Neural crest cell (in vitro differentiated cells): ENCODE measurements at places on chromosomes 12 and 14. TPM values are rescaled to one million over a fixed set of nuclear protein-coding genes. Genes with fewer than 3 reads are reported as not detected.

DNA sequence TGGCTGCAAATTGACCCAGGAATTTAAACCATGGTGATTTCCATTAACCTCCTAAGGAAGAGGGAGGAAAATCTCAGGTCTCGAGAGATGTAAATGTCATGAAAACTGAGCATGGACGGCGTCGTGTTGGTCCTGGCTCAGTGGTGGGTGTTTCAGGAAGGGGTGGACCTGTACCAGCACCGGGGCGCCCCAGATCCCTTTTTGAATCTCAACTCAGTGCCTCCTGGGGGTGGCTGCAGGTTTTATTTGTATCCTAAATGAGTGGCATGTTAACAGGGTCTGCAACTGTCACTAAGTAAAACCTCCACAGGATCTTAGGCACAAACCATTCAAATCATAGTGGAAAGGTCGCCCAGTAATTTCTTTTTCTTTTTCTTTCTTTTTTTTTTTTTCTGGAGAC, 101.3 kb downstream of the ASCL4 start:
- H3K4me1 ChIP-seq: no peaks in the 10 kb centered on the region
- no peak overlapping the region for H3K4me3 ChIP-seq
- no peaks in the 10 kb centered on the region for H3K36me3 ChIP-seq
- DNase-seq: no peak
- no peak overlapping the region for H3K27ac ChIP-seq
- peaks cover 78% of the 10 kb centered on the region for H3K27me3 ChIP-seq

LRCOL1 gene
- total RNA-seq: 0.93 and 1.7 TPM in 2 replicates

GRCh38 chr12:121678716-121679300, 9.4 kb upstream of the MORN3 start:
- H3K4me1 ChIP-seq: no peaks in the 10 kb centered on the region
- H3K4me3 ChIP-seq: no peak overlapping the region
- H3K36me3 ChIP-seq: no peaks in the 10 kb centered on the region
- no peak overlapping the region for H3K27ac ChIP-seq

- H3K4me1 ChIP-seq: no peaks in the 10 kb centered on the region
- DNase-seq: no peak
- no peaks in the 10 kb centered on the region for H3K36me3 ChIP-seq
- no peak overlapping the region for H3K4me3 ChIP-seq
Observed at GRCh38 chr14:99724939-99725773, 41.1 kb downstream of the CYP46A1 start.

DNA sequence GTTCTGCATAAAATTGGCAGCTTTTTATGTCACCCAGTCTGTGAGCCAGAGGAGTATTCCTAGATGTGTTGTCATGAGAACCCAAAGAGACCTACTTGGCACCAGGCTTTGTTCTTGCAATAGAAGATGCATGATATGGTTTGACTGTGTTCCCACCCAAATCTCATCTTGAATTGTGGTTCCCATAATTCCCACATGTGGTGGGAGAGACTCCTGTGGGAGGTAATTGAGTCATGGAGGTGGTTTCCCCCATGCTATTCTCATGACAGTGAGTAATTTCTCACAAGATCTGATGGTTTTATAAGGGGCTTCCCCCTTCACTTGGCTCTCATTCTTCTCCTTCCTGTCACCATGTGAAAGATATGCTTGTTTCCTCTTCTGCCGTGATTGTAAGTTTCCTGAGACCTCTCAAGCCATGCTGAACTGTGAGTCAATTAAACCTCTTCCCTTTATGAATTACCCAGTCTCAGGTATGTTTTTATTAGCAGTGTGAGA, 572.0 kb upstream of the ATP2B1 start:
- H3K27ac ChIP-seq: no peak overlapping the region
- no peaks in the 10 kb centered on the region for H3K4me1 ChIP-seq
- DNase-seq: no peak
- peaks cover 3% of the 10 kb centered on the region for H3K36me3 ChIP-seq
- no peak overlapping the region for H3K4me3 ChIP-seq
- H3K27me3 ChIP-seq: no peaks in the 10 kb centered on the region

DNA sequence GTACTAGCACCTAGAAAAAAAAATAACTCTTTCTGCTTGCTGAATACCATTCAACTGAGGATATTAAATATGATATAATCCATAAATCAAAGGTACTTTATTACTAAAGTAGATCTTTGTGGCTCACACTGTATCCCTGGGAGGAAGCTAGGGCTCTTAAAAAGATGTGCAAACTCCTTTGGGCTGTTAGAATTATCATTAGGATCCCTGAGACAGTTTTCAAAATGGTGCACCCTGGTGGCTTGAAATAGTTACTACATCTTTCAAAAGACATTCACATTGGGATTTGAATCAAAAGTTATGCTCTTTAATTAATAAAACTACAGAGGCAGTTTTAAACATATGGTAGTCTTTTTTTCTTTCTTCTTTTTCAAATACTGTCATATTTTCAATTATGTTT, 228.5 kb upstream of the G2E3 start:
- peaks cover 4% of the 10 kb centered on the region for H3K4me1 ChIP-seq
- no peak overlapping the region for H3K4me3 ChIP-seq
- DNase-seq: no peak
- no peaks in the 10 kb centered on the region for H3K36me3 ChIP-seq
- no peak overlapping the region for H3K27ac ChIP-seq

DNA sequence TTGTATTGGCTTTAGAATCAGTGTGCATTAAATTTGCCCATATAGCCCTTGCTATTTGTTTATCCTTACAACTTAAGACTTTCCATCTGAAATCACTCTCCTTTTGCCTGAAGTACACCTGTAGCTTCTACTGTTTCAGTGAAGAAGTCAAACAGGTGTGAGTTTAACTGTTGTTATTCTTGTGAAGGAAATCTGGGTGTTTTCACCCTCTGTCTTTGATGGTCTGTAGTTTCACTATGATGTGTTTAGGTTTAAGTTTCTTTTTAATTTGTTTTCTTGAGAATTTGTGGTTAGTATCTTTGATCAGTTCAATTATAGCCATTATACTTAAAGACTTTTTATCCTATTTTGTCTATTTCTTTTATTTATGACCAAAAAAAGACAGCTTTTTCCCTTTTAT, 68.9 kb upstream of the BBS10 start:
- no peak overlapping the region for H3K27ac ChIP-seq
- no peak overlapping the region for H3K4me3 ChIP-seq
- DNase-seq: no peak
- H3K36me3 ChIP-seq: no peaks in the 10 kb centered on the region
- H3K4me1 ChIP-seq: no peaks in the 10 kb centered on the region
- H3K27me3 ChIP-seq: no peaks in the 10 kb centered on the region
